ENCODE measurements at places on chromosomes 11 and 22.

DNA sequence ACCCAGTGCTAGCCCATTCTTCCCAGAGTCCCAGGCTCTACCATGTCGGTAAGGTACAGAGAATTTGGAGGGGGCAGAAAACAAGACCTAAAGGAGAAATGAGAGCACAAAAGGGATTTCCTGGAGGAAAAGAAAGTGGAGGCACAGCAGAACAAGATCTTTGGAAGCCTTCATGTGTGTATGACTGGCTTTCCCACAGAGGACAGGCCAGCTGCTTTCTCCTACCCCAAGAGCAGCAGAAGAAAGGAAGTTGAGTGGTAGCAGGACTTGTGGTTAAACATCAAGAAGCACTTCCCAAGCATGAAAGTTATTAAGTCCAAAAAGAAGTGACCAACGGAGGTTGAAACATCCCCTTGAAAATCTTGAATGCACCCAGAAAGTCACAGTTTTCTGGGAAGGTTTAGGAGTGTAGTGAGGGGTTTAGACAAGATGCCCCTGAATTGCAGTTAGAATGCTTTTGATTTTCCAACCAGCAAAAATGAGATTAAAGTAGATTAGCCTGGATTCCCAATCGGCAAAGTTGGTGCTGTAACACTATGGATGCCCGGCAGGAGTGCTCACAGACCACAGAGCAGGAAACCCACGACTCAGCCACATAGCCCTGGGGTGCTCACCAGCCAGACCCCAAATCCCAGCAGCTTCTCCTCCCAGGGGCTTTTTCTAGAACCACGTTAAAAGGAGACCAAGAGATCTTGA, 608 bp downstream of the TMPRSS13 start:
- DNase-seq, result no peak

- no peak for DNase-seq
Observed at GRCh38 chr11:78234006-78234405, 45.3 kb downstream of the USP35 start.

DNA sequence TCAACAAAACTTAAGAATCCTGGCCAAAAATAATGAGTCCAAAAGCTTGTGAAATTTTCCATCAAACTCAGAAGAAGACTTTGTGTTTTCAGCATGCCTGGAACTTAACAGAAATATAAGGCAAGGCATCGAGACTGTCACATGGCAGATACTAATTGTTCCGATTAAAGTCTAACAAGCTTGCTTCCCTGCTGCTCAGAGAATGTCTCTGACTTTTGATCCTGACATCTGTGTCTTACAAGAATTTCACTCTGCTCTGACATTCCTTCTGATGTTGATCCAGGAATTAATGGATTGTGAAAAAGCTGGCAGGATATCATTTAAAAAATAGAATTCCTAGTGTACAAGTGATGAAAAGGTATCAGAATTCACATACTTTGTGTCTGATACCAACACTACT, 170.2 kb downstream of the DCDC1 start:
- DNase-seq, result no peak

GRCh38 chr11:12834166-12834565, 159.9 kb downstream of the TEAD1 start:
- no peak for DNase-seq

GRCh38 chr11:37109286-37109585, 511.2 kb upstream of the RAG2 start:
- no peak for DNase-seq

- no peak for DNase-seq
Observed at GRCh38 chr11:22635689-22636088, 10.1 kb upstream of the FANCF start.

DNA sequence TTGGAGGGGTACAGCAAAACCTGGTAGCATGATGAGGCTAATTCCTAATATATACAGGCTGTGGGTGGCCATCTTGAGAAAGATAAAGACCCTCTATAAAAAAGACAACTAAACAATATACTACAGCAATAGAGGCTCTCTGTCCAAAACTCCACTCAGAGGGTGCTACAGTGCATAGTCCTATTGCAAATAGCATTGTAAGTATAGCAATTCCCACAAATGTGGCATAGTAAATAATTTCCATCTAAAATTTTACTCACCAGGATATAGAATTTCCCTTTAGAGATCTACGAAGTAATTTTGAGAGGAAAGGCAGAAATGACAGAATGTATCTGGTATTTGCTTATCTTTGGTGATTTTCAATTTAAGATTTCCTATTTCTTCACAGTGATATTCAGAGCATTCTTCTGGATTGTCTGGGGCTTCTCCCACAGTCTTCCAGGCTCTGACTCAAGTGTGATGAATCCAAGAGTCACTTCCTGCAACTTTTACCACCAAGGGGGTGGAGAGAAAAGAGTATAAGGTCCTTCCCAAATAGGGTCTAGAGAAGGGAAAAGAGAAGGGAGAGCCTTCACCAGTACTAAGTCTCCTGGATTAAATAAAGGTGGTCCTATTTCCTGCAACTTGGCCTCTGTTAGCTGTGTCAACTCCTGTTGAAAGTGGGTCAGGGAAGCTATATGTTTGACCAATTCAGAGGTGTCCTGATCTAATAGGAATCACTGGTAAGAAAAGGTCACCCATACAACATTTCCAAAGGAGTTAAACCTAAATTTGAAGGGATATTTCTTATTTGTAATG, 1054.7 kb upstream of the CNTN5 start:
- DNase-seq, result no peak

DNA sequence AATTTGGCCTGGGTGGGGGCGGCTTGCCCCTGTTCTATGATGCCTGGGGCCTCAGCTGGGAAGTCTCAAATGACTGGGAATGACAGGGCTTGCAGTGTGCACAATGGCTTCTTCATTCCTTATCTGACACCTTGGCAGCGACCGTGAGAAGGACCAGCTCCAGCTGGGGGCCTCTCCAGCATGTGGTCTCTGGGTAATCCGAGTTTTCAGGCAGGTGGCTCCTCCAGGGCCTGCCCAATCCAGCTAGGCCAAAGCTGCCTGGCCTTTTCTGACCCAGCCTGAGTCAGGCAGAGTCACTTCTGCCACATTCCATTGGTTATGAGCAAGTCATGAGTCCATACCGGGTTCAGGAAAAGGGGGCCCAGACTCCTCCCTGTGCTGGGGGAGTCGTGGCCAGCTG, 646.0 kb downstream of the OPCML start:
- DNase-seq, result no peak

DNA sequence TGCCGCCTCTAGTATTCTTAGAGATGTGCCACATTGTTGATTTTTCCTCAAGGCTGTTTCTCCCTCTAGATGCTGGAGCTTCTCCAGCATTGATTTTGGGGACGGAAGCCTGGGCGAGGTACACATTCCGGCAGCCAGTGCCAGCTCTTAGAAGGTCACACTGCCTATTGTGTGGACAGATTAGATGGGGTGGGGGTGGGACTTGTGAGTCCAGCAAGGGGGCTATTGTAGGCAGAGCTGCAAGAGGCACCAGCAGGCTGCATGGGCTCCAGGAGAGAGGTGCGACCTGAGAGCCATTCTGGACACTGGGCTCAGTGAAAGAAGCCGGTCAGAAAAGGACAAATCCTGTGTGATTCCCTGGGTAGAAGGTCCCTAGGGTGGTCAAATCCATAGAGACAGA, 12.4 kb downstream of the C11orf21 start:
- DNase-seq, result peak; percentile 31

DNA sequence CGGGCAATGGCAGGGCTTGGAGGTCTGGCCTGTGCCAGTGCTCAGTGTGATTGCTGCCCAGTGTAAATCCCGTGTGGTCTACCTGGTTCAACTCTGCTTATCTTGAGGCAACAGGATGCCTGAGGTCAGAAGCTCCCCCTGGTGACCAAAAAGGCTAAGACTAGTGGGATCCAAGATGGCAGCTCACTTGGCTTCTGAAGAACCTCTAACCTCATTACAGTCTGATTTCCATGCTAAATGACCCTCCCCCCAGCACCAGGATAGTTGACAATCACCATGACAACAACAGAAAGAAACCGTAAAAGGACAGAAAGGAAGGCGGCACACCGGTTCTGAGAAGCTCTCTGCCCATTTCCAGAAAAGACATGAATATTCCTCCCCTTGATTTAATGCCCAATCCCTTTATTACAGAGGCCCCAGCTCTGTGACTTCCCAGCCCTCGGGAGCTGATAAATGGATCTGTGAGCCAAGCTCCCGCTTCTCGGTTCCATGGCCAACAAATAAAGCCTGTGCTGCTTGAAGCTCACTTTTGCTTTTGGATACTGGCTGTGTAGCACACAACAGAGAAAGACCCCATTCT, 398.4 kb downstream of the CTTN start:
- no peak for DNase-seq

DNA sequence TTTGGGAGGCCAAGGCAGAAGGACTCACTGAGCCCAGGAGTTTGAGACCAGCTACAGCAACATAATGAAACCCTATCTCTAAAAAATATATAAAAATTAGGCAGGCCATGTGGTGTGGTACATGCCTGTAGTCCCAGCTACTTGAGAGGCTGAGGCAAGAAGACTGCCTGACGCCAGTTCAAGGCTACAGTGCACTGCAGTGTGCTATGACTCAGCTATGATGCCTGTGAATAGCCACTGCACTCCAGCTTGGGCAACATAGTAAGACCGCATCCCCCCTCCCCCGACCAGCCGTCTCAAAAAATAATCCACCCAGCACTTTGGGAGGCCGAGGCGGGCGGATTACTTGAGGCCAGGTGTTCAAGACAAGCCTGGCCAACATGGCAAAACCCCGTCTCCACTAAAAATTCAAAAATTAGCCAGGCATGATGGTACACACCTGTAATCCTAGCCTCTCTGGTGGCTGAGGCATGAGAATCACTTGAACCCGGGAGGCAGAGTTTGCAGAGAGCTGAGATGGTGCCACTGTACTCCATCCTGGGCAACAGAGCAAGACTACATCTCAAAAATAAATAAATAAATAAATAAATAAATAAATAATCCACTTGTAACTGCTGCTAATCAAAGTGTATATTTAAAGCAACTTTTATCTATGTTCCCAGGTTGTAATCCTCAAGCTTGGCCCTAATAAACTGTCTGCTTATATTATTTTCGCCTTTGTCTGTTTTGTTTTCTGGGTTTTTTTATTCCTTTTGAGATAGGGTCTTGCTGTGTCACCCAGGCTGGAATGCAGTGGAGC, 7.8 kb downstream of the HPS5 start:
- no peak for DNase-seq

DNA sequence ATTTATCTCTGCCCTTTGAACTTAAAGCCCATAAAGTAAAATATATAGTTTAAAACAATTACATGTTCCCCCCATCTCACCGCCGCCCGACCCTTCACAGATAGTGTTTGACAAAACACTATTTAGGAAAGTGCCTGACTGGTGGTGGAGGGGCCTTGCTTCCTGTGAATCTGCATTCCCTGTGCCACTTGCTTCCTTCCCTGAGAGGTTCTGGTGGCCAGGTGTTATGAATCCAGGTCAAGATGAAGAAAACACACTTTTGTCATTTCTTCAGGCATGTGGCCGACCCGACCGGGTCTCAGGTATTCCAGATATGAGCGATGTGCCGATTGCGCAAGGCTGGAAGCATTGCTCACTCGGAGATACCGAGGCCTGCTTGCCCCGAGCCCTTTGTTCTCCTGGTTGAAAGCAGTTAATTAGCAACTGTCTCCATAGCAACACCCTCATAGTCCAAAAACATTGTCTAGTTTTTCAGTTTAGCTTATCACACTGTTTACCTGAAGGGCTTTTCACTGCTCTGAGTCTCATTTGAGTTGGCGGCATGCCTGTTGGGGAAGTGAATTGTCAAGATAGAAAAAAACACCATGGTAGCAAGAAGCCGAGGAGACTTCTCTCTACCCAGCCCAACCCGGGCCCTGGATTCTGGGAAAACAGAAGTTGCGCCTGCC, 128.3 kb downstream of the TEAD1 start:
- DNase-seq, result no peak

GRCh38 chr11:88469561-88470225, 132.2 kb upstream of the CTSC start:
- no peak for DNase-seq

- DNase-seq, result no peak
Observed at GRCh38 chr11:73321604-73322381, 13.7 kb downstream of the ARHGEF17 start.

DNA sequence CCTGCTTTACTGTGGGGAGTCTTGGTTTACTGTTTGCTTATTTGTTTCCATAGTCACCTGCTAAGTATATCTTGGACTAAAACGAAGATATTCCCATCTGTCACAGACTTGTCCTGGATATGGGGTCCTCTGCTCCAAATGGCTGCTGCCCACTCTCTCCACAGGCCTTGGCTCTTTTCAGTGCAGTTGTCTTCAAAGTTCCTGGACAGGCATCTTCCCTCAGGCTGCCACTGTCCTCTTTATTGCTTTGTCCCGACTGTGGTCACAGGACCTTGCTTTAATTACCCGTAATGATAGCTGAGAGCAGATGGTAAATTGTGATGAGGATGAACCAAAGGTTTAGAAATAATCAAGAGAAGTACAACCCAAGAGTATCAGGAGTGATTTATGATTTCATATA, 713.9 kb upstream of the CCDC179 start:
- DNase-seq, result no peak

DNA sequence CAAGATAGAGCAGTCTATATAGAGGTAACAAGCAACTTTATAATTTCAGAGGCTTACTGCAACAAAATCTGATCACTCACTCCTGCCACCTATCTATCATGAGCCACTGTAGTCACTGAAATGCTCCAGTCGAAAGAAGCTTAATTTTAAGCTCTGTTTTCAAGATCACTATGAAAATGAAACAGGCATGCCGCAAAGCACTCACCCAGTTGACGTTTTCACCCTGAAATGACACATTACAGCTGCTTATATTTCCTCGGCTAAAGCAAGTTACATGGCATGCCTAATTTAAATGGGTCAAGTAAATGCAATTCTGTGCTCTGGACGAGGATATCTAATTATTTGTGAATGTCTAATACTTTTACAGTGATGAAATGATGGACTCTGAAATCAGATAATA, 616.3 kb downstream of the FAM181B start:
- DNase-seq, result no peak

- no peak for DNase-seq
Observed at GRCh38 chr11:79382301-79383050, 58.4 kb downstream of the TENM4 start.

DNA sequence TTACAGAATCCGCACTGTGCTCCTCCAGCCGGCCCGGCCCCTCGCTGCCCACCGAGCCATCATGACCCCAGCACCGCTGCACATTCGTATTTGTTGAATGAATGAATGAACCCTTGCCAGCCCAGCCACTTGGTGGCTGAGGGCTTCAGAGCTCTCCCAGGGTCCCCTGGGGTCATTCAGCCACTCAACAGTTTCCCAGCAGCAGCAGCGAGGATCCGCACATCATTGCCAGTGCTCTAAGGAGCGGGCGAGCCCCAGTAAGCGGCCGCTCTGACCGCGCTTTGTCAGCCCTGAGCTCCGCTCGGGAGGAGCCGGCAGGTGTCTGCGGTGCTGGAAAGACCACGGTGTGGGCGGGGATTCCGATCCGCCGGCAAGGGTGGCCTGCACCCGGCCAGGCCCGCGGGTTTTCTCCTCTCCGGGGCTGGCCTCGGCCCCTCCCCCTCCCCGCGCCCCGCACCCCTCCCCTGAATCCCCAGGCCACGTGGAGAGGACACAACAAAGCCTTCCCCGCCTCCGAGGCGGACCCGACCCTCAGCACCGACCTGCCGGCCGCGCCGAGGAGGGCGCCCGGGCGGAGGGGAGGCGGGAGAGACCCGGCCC, 563 bp downstream of the BID start:
- DNase-seq, result peak; percentile 87

GRCh38 chr11:64743591-64744543, at the start of gene RASGRP2:
Gene RASGRP2, minus strand, starts transcription at chr11:64744142. Its CDS starts 1,276 bp downstream, at chr11:64742866.
- DNase-seq, result peak; percentile 81

Measured in ecto neural progenitor cell (in vitro differentiated cells).